Keratinocyte (primary cell): ENCODE measurements at places on chromosomes 12 and 14.

- no peak for DNase-seq
Measured at GRCh38 chr14:29584992-29585391, 342.7 kb downstream of the PRKD1 start.

GRCh38 chr12:89166525-89166934 lies 185.8 kb downstream of the DUSP6 start:
- no peak for DNase-seq

GRCh38 chr12:109044241-109044640 lies 8.1 kb upstream of the USP30 start:
- DNase-seq = no peak

DNA sequence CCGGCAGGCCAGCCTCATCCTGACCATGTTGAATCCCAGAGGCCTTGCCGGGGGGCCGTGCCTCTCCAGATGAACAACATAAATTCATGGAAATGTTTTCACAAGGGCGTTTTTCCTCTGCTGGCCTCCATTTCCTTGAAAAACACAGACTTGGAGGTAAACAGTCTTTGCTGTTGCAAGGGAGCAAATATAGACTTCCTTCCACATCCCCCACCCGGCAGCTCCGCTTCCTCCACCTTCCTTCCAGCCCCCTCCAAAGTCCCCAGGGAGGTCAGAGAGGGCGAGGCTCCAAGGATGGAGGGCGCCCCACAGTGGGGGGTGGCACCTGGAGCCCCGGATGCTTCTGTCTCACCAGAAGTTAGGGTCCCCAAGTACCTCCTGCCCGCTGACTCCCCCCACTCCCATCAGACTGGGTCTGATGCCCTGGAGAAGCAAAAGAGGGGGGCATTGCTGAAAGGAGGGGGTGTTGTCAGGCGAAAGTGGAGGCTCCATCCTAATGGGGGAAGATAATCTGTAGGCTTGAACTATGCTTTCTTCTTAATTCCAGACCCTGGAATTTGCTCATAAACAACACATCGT lies 31.1 kb downstream of the CALM1 start:
- no peak for DNase-seq

- DNase-seq = no peak
Measured at GRCh38 chr12:122421187-122421820, 1.2 kb downstream of the CLIP1 start.

DNA sequence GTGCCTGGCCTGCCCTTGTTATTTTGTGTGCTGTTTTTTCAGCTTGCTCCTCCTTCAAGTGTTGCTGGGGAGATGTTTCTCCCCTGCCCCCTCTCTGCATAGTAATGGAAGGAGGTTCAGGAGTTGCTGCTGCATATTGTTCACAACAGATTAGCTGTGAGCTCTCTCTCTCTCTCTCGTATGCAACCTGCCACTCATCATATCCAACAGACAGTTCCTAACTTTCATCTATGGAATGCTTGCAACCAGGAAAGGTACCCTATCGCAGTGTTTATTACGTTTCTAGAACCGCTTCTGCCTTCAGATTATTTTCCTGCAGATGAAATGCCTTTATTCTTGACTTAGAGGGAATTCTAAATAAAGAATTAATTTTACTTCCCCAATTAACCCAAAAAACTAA lies 372.9 kb downstream of the RMST start:
- no peak for DNase-seq

DNA sequence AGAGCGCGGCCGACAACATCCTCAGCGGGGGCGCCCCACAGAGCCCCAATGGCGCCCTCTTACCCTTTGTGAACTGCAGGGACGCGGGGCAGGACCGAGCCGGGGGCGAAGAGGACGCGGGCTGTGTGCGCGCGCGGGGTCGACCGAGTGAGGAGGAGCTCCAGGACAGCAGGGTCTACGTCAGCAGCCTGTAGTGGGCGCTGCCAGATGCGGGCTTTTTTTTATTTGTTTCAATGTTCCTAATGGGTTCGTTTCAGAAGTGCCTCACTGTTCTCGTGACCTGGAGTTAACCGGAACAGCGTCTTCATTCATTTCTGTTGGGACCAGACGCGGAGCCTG lies 103.8 kb upstream of the FKBP4 start:
- no peak for DNase-seq

DNA sequence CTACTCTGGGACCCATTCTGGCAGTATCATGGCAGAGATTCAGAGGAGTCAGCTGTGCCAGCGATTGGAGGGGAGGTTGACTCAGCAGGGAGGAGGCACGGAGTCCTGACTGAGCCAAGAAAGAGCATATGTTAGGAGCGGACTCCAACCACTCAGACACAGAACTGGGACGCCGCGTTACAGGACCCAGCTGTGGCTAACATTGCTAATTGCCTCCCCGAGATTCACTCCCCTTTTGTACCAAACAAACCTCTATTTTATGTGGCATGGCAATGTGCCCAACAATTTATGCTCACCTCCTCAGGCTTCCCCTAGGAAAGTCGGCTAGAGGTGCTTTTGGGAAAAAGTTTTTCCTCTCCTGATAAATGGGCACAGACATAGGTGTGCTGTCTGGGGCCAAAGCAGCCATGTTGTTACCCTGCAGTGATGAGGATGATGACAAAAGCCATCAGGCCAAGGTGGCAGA lies 15.2 kb upstream of the CLIP1 start:
- DNase-seq = no peak

GRCh38 chr12:88448337-88448915 lies 131.8 kb downstream of the KITLG start:
- no peak for DNase-seq

DNA sequence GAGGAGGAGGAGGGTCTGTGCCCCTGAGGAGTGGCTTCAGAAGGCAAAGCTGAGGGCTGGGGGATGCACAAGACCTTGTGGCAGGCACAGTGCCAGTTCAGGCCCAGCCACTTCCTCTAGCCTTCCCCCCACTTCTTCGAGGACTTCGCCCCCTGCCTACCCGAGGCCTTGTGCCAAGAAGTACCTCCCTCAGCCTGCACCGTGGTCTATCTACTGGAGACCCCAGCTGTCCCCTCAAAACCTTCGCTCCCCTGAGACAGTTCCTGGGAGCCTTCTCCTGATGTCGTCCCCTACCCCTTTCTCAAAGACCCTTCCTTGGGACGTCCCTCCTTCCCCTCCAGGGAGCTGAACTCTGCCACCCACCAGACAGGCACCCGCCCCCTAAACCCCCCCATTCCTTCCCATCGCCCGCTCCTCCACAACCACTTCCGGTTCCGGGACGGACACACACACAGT lies 604 bp downstream of the ZNF384 start:
- no peak for DNase-seq

DNA sequence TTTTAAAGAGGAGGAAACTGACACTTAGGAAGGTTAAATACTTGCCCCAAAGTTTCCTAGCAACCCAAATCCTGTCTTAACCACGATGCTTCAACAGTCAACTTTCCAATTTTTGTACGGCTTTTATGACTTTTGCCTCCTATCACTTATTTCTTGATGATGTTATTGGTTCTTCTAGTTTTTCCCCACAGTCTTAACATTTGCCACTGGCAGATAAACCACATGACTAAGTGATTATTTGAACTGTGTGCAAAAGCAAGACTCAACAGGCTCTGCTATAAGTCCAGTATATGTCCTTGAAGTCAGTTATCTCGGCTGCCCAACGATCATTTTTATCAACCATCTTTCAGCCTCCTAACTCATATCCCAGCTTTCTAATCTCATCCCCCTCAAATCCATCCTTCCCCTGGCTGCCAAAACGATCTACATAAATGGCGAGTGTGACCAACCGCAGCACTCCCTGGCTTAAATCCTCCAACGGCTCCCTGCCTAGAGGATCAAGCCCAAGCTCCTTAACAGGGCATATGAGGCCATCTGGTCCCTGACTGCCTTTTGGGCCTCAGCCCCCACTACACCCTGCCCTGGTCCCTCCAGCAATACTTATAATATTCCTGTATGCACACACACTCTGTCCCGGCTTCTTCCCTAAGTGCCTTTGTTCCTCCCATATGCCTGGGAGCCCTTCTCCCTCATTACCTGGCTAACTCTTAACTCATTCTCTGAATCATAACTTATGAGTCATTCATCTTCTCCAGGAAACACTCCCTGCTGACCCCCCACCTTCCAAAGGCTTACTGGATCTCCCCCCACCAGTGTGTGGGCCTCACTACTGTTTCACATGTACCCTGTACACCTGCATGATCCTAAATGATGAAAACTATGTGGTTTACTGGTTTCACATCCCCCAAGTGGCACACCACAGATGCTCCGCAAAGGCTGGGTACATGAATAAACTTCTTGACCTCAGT lies 8.8 kb downstream of the VPS37B start:
- DNase-seq = no peak

GRCh38 chr14:67833403-67833802 lies 13.8 kb downstream of the RAD51B start:
- no peak for DNase-seq
